ENCODE measurements at places on chromosomes 6 and 20.

- no peak for DNase-seq
These were observed 237.0 kb upstream of the TAB2 start for GRCh38 chr6:149080511-149080910.

DNA sequence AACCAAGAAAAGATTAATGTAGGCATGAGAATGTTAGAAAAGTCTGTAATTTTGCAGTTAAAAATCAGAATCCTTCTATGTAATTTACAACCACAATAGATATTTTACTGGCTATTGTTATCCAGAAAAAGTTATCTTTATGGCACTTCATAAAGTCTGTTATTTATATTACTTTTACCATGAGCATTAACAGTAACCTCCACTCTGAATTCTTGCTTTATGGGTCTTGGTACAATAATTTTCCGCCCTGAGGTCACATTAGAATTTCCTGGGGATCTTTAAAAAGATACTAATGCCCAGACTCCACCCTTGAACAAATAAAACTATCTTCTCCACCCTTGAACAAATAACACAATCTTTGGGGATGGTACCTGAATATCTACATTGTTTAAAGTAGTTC lies 9.6 kb downstream of the RSPO3 start:
- DNase-seq: no peak

DNA sequence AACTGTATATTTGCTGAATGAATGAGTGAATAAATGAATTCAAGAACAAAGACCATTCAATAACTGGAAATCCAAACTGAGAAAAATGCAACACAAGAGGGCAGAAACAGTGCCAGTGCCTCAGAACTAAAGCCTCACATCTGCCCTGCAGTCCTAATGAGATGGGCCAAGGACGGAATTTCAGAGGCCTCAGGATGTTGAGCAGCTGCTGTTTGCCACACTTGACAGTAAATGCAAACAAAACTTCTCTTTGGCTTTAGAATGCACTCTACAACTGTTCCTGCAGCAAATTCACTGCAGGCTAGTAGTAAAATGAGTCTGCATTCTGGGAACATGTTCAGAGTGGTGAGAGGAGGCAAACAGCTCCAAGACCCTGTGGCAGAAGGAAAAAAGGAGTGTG lies 177.6 kb upstream of the LRFN2 start:
- DNase-seq: no peak

- no peak for DNase-seq
These were observed 46.9 kb upstream of the ARMC2 start for GRCh38 chr6:108801366-108801765.

DNA sequence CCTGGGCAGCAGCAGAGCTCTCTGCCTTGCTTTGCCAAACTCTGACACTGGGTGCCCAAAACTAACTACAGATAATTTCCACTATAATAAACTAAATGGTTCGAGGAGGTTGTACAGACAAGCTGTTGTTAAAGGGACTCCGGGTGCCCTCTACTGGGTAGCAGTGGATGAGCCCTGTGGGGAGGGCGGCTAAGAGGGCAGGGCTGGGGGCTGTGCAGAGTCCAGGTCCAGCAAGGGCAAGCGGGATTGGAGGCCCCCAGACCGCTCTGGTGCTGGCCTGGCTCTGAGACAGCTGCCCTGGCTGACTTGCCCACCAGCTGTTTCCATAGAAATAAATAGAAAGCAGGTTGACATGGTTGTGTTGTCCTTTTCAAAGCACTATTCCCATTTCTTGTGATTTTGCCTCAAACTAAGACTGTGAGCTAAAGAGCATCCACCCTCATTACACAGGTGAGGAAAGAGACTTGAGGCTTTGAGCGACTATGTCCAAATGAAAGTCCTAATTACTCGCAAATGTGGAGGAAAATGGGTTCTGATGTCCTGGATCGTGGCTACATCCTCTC lies 167.6 kb upstream of the CST7 start:
- DNase-seq: no peak

- DNase-seq: no peak
These were observed 109.8 kb downstream of the BACH2 start for GRCh38 chr6:90186637-90187371.

DNA sequence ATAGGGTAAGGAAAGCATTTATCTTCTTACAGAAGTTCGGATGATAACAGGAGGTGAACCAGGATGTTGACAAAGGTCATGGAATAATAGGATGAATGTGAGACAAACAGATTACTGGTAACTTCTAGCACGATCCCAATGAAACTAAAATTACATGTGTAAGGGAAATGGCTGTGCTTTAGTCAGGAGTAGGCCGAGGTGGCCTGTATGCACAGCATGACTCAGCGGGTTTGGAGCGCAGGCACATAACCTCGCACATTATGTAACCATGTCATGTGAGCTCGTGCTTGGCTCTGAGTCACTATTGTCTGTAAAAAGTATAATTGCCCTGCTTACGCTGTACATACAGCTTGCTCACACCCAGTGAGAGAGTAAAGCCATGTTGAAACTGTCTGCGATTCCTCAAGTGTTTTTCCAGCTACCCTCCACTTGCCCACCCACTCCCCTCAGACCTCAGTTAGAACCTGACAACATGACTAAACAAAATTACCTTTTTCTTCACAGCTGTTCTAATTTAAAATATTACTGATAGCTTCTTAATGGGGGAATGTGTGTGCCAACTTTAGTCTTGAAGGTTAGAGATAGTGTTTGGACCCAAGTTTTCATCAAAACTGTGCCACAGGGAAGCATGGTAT lies 8.2 kb downstream of the CYB5R4 start:
- no peak for DNase-seq
